ENCODE measurements at places on chromosomes 13 and 19. TPM values are rescaled to one million over a fixed set of nuclear protein-coding genes. Genes with fewer than 3 reads are reported as not detected.

The MUC16 gene
- not detected for total RNA-seq

DNA sequence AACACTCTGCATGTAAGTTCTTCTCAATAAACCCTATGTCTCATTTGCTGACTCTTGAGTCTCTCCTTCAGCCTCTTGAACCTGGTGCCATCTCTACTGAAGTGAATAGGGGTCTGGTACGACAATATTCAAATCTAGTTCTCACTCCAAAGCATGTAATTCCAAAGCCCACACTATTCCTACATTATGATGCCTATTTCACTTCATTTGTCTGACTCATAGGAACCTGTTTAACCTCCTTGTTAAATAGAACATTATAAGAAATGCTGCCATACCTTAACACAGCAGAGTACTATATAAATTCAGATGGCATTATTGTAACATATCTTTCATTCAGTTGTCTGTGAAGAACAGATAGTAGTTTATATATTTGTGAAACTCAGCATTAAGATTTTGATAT, 67.1 kb downstream of the STARD13 start:
- DNase-seq = no peak
- no peak overlapping the region for H3K27ac ChIP-seq
- H3K36me3 ChIP-seq = no peaks in the 10 kb centered on the region
- no peaks in the 10 kb centered on the region for H3K27me3 ChIP-seq

The ZNF560 gene
- total RNA-seq = not detected

The CKM gene
- not detected for total RNA-seq

- H3K27ac ChIP-seq = no peak overlapping the region
- no peaks in the 10 kb centered on the region for H3K27me3 ChIP-seq
- H3K4me1 ChIP-seq = no peaks in the 10 kb centered on the region
- H3K36me3 ChIP-seq = no peaks in the 10 kb centered on the region
- no peak overlapping the region for H3K4me3 ChIP-seq
- no peak for DNase-seq
Measured at GRCh38 chr19:43820098-43820883, 6.8 kb upstream of the ZNF283 start.

GRCh38 chr13:31905961-31906360, 125.6 kb upstream of the FRY start:
- no peaks in the 10 kb centered on the region for H3K4me1 ChIP-seq
- no peak overlapping the region for H3K27ac ChIP-seq
- H3K36me3 ChIP-seq = no peaks in the 10 kb centered on the region
- no peaks in the 10 kb centered on the region for H3K27me3 ChIP-seq
- H3K4me3 ChIP-seq = no peak overlapping the region
- no peak for DNase-seq

The ATP4B gene
- total RNA-seq = not detected

The ZNF497 gene
- total RNA-seq = 1.1 TPM

GRCh38 chr19:2788237-2788636, 2.9 kb downstream of the THOP1 start:
- H3K4me3 ChIP-seq = peak overlapping the region; percentile 62
- peaks cover 40% of the 10 kb centered on the region for H3K36me3 ChIP-seq
- no peak for DNase-seq

The LGALS7B gene
- total RNA-seq = not detected

GRCh38 chr19:56601375-56601774, 6.3 kb downstream of the ZNF71 start:
- no peaks in the 10 kb centered on the region for H3K27me3 ChIP-seq
- no peak overlapping the region for H3K4me3 ChIP-seq
- H3K27ac ChIP-seq = no peak overlapping the region
- H3K36me3 ChIP-seq = peaks cover 62% of the 10 kb centered on the region
- no peak for DNase-seq
- peaks cover under 1% of the 10 kb centered on the region for H3K4me1 ChIP-seq

- no peaks in the 10 kb centered on the region for H3K36me3 ChIP-seq
- H3K27ac ChIP-seq = no peak overlapping the region
- no peaks in the 10 kb centered on the region for H3K4me1 ChIP-seq
- no peak overlapping the region for H3K4me3 ChIP-seq
Measured at GRCh38 chr19:28489126-28489660, 723.8 kb downstream of the UQCRFS1 start.

GRCh38 chr13:44049081-44049945, 169.6 kb downstream of the LACC1 start:
- H3K27me3 ChIP-seq = no peaks in the 10 kb centered on the region
- H3K27ac ChIP-seq = no peak overlapping the region
- no peak for DNase-seq
- H3K4me1 ChIP-seq = no peaks in the 10 kb centered on the region

- H3K27me3 ChIP-seq = no peaks in the 10 kb centered on the region
- H3K27ac ChIP-seq = no peak overlapping the region
- DNase-seq = no peak
- no peaks in the 10 kb centered on the region for H3K36me3 ChIP-seq
- no peaks in the 10 kb centered on the region for H3K4me1 ChIP-seq
Measured at GRCh38 chr13:98141509-98142379, 1.1 kb upstream of the FARP1 start.

The KIR3DL2 gene
- total RNA-seq = not detected

GRCh38 chr13:34019870-34020269, 201.9 kb downstream of the RFC3 start:
- no peak for DNase-seq
- no peaks in the 10 kb centered on the region for H3K36me3 ChIP-seq
- H3K27ac ChIP-seq = no peak overlapping the region
- no peak overlapping the region for H3K4me3 ChIP-seq
- H3K27me3 ChIP-seq = no peaks in the 10 kb centered on the region

The ZIK1 gene
- 0.11 TPM for total RNA-seq

DNA sequence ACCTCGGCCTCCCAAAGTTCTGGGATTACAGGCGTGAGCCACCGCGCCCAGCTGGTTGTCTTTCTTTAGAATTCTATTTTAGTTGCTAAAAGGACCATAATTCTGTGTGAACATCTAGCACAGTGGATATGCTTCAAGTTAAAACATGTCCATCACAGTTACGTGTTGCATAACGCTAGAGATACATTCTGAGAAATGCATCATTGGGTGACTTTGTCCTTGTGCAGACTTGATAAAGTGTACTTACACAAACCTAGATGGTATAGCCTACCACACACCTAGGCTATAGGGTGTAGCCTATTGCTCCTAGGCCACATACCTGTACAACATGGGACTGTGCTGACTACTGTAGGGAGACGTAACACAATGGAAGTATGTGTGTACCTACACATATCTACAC, 35.4 kb downstream of the DOCK9 start:
- no peak overlapping the region for H3K27ac ChIP-seq
- H3K4me1 ChIP-seq = no peaks in the 10 kb centered on the region
- no peak for DNase-seq
- no peak overlapping the region for H3K4me3 ChIP-seq
- no peaks in the 10 kb centered on the region for H3K36me3 ChIP-seq

DNA sequence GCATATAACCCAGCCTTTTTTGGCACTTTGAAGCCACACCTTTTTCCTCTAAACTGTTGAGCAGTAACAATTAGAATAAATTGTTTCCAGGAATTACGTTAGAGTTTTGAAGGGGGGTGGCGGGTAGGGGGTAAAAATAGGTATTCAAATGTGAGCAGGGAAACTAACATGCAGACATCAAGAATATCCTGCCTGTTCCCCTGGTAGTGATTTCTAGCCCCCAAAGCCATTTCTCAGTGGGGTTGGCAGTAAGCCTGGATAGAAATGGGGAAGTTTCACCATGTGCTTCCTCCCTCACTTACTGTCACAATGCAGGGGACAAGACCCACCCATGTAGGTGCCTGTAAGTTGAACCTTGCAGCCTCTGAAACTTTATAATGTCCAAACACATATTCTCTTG, 3.8 kb downstream of the DOCK9 start:
- no peak for DNase-seq
- H3K4me3 ChIP-seq = no peak overlapping the region
- H3K27ac ChIP-seq = no peak overlapping the region

- no peaks in the 10 kb centered on the region for H3K27me3 ChIP-seq
- no peak overlapping the region for H3K4me3 ChIP-seq
- H3K36me3 ChIP-seq = no peaks in the 10 kb centered on the region
- H3K27ac ChIP-seq = no peak overlapping the region
Measured at GRCh38 chr13:21823949-21824348, 153.1 kb downstream of the FGF9 start.

The ZFR2 gene
- not detected for total RNA-seq

The ZNF528 gene
- total RNA-seq = 9.8 TPM

The BSG gene
- 124 TPM for total RNA-seq

DNA sequence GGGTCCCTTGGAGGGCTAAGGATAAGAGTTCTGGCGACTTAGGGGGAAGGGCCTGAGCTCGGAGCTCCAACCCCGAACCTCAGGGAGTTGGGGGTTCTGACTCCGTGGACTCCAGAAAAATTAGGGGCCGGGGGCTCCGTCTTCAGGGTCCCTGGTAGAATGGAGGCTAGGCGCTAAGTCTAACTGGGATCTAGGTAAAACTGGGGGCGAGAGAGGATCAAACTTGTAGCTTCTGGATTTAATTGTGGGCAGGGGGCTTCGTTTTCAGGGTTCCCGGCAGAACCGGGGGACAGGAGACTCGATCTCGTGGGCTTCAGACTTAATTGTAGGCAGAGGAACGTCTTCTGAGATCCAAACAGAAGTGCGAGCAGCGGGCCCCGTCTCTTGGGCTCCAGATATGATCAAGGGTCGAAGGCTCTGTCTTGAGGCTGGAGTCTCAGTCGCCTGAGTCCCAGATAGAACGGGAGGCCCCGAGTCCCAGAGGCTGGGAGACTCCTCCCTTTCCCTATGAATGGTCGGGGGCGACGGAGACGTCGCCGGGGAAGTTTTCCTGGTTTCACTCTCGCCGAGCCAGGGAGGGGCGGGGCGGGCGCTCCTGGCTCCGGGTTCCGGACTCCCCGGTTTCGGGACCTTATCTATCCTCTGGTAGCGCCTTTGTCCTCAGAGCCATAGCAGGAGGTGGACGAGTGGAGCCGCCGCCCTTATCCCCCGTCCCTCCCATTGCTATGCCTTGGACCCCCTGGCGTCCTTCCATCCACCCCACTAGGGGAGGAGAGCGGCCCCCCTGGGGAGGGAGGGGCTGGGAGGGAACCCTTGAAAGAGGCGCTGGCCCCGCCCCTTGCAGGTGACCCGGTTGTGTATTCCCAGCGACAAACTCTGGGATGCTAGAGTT, 1.3 kb downstream of the NECTIN2 start:
- H3K4me3 ChIP-seq = no peak overlapping the region
- no peaks in the 10 kb centered on the region for H3K27me3 ChIP-seq
- H3K36me3 ChIP-seq = no peaks in the 10 kb centered on the region
- no peak for DNase-seq
- peaks cover 10% of the 10 kb centered on the region for H3K4me1 ChIP-seq
- H3K27ac ChIP-seq = no peak overlapping the region

GRCh38 chr19:2221918-2222317, 14.2 kb downstream of the PLEKHJ1 start:
- DNase-seq = no peak
- H3K36me3 ChIP-seq = peaks cover 5% of the 10 kb centered on the region
- no peak overlapping the region for H3K27ac ChIP-seq
- H3K4me1 ChIP-seq = peaks cover 24% of the 10 kb centered on the region

Measured in Karpas-422 (cell line).